ENCODE measurements at places on chromosomes 7 and 10.

- no peak for DNase-seq
These were observed 10.2 kb upstream of the EPC1 start for GRCh38 chr10:32357056-32357735.

DNA sequence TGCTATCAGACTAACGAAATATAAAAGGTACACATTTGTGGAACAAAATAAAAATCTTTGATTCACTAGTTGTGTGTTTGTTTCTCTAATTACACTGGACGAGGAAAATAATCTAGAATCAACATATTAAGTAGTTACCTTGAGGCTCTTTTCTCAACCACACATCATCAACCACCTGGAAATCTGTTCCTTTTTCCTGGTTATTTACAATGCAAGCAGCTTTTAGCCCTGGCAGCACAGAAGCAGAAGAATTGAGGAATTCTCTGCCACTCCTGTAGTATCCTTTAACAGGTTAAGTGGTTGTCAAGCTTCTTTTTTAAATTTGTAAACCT is 23.7 kb downstream of the NUP42 start:
- DNase-seq: no peak

DNA sequence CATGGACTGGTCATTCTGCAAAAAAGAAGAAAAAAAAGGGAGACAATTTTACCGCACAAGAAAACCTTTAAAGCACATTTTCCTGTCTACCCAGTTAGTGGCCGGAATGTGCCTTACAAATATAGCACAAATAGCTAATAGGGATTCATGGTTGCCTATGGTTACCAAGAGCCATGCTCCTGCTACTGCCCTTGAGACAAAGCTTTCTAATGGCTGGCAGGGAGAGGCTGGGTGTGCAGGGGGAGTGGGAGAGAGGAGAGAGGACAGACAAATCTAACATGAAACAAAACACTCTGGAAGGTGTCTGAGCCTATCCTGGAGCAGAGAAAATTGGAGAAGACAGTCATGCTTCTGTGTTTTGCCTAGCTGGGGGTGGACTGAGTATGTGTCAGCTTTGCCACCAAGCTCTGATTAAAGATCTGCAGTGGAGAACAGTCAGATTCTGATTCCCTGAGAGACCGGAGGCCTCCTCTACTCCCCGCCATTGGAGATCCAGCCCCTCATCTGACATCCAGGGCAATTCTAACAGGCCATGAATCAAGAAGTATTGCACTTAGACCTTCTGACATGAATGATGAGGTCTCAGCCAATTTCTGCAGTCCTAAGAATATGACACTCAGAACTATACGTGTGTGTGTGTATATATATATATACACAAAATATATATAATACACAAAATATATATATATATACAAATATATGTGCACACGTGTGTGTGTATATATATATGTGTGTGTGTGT is 80.2 kb downstream of the PRTFDC1 start:
- no peak for DNase-seq

- DNase-seq: no peak
These were observed 54.2 kb downstream of the FOXP2 start for GRCh38 chr7:114468844-114469243.

DNA sequence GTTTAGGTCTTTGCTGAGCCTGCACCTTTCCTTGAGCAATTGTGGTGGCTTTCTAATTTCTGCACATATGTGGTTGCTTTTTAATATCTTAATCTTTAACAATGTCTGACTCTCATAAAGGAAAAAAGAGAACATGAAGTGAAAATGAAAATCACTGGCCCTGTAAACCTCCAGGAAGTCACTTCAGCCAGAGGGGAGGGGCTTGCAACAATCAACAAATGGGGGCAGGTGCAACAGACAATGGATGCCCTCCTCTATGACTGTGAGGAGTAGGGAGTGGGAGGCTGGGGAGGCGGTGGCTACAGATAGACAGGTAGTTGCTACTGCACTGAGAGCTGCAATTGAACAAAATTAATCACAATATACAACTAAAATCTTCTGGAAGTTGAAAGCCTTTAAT is 1377.4 kb downstream of the XPNPEP1 start:
- no peak for DNase-seq

GRCh38 chr7:98250789-98251188 is 1.2 kb downstream of the TECPR1 start:
- no peak for DNase-seq

DNA sequence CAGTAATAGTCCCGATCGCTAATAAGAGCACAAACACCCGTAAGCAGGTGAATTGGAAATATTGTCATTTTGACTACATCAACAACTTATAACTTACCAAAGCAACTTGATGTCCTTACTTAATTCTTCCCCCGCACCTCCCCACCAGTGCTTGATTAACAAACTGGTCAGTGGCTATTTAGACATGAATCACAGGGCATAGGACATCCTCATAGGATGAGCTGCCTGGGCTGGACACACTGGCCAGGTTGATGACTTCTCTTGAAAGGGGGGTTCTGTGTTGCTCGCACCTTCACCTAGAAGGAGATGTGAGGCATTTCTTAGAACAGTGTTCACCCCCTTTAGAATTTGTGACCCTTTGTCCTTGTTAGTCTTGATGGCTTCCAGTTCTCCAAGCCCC is 163.2 kb downstream of the TCF7L2 start:
- DNase-seq: no peak

DNA sequence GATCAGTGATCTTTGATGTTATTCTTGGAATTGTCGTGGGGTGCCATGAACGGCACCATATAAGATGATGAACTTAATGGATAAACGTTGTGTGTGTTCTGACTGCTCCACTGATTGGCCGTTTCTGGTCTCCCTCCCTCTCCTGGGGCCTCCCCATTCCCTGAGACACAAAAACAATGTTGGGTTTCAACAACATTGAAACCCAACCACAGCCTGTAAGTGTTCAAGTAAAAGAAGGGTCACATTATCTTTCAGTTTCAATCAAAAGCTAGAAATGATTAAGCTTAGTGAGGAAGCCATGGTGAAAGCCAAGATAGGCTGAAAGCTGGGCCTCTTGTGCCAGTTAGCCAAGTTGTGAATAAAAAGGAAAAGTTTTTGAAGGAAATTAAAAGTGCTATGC is 19.5 kb downstream of the EN2 start:
- no peak for DNase-seq

DNA sequence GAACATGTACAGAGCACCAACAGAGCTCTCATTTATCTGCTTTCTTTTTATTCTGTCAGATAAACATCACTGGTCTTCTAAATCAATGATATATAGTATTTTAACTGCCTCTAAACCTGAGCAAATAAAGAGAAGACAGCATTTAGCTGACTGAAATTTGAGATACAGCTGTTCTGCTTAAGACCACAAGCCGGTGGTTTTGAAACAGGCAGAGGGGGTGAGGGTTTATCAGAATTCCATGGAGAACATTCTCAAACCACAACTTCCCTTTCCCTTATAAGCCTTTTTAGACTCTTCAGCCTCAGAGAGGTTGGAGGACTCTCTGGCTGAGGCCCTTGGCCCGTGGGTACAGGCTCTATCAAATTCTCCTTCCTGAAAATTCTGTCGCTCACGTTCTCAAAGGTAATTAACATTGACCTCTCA is 87.4 kb upstream of the RSU1 start:
- no peak for DNase-seq

DNA sequence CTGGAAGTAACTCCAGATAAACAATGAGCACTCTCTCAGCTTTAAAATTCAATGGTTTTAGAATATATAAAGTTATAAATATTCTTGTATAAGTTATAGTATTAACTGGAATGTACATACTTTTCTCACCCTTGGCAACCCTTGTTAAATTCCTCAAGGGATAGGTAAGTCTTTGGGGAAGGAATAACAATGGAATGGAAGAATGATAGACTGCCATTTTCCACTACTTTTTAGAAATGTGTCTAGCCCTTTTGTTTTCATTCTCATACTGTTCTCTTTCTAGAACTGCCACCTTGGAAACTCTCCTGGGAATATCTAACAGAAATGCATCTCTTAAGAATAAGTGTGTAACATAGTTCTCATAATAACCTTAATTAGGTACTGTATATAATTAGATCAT is 8.3 kb downstream of the KIF5B start:
- DNase-seq: no peak

DNA sequence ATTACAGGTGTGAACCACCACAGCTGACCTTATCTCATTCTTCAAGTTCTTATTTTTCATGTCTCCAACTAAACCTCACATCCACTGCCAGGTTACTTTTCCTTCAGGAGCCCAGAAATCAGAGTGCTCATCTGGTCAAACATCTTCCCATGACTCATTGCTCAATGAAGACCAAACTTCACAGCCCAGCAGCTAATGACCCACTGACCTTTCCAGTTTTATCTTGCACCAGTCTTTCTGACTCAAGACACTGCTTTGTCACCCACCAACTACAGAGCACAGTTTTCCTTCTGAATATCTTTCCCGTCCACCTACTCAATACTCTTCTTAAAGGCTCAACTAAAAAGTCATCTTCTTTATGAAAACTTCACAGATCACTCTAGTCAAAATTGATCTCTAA is 245.1 kb downstream of the CHCHD3 start:
- no peak for DNase-seq

- DNase-seq: no peak
These were observed 872.3 kb upstream of the PHF14 start for GRCh38 chr7:10101351-10101750.

DNA sequence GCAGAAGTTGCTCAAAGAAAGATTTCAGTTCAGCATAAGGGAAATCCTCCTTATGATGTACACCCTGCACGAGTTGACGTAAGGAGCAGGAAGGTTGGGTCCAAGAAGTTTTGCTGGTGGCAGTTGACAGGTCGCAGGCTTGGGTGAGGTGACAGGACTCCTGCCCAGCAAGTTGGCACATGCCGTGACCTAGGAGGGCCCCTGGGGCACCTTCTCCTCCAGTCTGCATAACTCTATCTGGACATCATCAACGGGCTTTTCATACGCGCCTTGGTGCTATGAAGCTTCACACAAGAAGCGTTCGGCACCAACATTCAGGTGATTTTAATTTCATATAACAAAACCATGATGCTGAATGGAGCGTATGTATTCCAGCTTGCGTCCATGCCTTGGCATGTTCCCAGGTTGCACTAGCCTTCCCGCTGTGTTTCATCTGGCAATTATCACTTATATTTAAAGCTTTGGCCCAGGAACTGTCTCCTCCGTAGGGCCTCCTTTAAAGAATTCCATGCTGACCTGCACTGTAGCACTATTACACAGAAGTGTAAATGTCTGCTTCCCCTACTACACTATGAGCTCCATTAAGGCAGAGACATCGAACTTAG is 651.6 kb upstream of the FOXK1 start:
- DNase-seq: no peak

GRCh38 chr7:64619705-64620104 is 46.2 kb upstream of the ZNF107 start:
- no peak for DNase-seq

GRCh38 chr7:126511046-126511445 is 741.7 kb downstream of the GRM8 start:
- DNase-seq: no peak

GRCh38 chr10:114391599-114391998 is 12.7 kb downstream of the AFAP1L2 start:
- no peak for DNase-seq

DNA sequence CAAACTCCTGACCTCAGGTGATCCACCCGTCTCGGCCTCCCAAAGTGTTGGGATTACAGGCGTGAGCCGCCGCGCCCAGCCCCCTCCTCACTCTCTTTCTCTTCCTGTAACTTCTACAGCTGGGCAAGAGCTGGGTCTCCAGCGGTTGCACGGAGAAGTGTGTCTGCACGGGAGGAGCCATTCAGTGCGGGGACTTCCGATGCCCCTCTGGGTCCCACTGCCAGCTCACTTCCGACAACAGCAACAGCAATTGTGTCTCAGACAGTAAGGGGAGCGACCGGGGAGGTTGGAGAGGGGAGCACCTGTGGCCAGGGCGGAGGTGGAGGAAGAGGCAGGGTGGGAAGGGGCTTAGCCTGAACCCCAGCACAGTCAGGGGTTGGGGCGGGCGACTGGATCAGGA is 41.4 kb downstream of the EPHB4 start:
- DNase-seq: no peak

GRCh38 chr7:55898287-55898686 is 11.0 kb downstream of the ZNF713 start:
- DNase-seq: no peak

GRCh38 chr10:108591417-108591816 is 1331.9 kb downstream of the XPNPEP1 start:
- DNase-seq: no peak

GRCh38 chr7:6655636-6656385 is 18.7 kb downstream of the ZNF316 start:
- no peak for DNase-seq

GRCh38 chr7:36896956-36897590 is 172.8 kb upstream of the AOAH start:
- DNase-seq: no peak

- no peak for DNase-seq
These were observed 106.2 kb upstream of the GPR141 start for GRCh38 chr7:37577412-37577811.

DNA sequence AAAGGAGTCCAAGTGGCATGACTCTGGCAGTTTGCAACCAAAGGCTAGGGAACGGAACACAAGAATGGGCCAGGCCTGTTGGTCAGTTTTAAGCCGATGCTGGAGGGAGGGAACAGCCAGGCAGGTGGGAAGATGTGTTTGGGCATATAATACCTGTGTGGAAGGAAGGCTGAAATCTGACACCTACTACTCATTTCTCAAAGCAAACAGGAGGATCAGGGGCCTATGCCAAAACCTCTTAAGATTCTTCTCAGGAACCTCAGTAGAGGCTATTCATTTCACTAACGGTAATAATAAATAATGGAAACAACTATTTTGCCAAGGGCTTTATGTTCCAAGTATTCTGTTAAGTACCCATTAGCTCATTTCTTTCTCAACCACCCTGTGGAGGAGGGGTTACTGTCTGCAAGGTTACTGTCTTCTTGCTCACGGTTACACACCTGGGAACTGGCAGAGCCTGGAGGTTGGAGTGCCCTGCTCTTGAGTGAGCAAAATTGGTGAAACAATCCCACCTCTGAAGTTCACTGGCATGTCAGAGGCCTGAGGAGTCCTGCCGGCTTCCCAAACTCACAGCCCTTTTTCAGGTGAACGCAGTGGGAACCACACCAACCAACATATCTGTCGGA is 35.5 kb downstream of the GOT1 start:
- DNase-seq: no peak

- no peak for DNase-seq
These were observed 22.4 kb downstream of the ADCYAP1R1 start for GRCh38 chr7:31074403-31075085.

GRCh38 chr7:50092579-50093491 is at the start of gene ZPBP:
TSS of gene ZPBP (minus strand) at chr7:50093246. CDS start at chr7:50093194, 52 bp downstream.
- DNase-seq: no peak

DNA sequence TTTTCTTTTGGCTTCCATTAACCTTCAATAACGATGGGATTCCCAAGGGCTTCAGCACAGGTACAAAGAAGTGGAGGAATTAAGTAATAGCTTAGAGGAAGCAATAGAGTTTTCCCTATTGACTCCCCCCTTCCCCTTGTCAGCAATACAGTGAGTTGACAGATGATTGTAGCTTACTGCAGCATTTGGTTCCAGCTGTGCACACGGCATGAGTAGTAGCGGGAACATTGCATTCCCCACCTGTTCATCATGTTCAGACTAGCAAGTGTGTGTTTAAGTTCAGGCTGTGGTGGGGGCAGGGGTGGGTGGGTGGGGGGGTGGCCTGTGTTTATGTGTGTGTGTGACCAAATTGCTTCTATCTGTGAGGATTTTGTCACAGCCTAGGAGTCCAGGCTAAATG is 4.6 kb upstream of the ADRA2A start:
- DNase-seq: no peak

- no peak for DNase-seq
These were observed 34.1 kb upstream of the NPFFR1 start for GRCh38 chr10:70317943-70318318.

GRCh38 chr10:88041243-88042159 is 178.1 kb downstream of the PTEN start:
- DNase-seq: no peak

GRCh38 chr7:139714163-139714901 is 63.5 kb downstream of the HIPK2 start:
- DNase-seq: no peak

Data from activated CD8-positive, alpha-beta memory T cell treated with anti-CD3 and anti-CD28 coated beads for 4 hours (primary cell).